Endodermal cell (in vitro differentiated cells): ENCODE measurements at places on chromosomes 7 and 10. TPM values are rescaled to one million over a fixed set of nuclear protein-coding genes. Genes with fewer than 3 reads are reported as not detected.

- no peaks in the 10 kb centered on the region for H3K27me3 ChIP-seq
- no peaks in the 10 kb centered on the region for H3K36me3 ChIP-seq
- no peaks in the 10 kb centered on the region for H3K4me1 ChIP-seq
- no peak overlapping the region for H3K27ac ChIP-seq
- H3K4me3 ChIP-seq, result no peak overlapping the region
These were observed 90.2 kb downstream of the TACC2 start for GRCh38 chr10:122078965-122079795.

GRCh38 chr7:42253316-42253715, 16.3 kb upstream of the GLI3 start:
- no peak overlapping the region for H3K27ac ChIP-seq
- H3K36me3 ChIP-seq, result no peaks in the 10 kb centered on the region
- no peak for DNase-seq
- H3K4me1 ChIP-seq, result no peaks in the 10 kb centered on the region
- H3K4me3 ChIP-seq, result no peak overlapping the region

DNA sequence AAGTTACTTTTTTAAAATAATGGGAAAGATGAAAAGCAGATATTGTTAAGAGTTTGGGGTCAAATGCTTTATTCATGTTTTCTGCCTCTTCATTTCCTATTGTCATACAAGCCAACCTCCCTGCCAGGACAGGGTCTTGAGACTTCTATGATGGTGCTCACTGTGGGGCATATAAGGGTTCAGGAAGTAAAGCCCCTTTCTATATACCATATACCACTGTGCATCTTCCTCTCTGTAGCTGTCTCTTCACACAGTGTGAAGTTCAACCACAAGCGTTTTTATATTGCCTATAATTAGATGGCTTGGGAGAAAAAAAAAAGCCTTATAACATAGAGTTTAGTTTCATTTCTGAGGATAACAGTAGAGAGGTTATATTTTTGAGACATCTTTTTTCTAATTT, 389.8 kb upstream of the SORCS1 start:
- H3K4me3 ChIP-seq, result no peak overlapping the region
- no peaks in the 10 kb centered on the region for H3K4me1 ChIP-seq
- no peak overlapping the region for H3K27ac ChIP-seq
- DNase-seq, result no peak
- H3K36me3 ChIP-seq, result no peaks in the 10 kb centered on the region

GRCh38 chr7:140857048-140857447, 67.7 kb downstream of the BRAF start:
- H3K27me3 ChIP-seq, result no peaks in the 10 kb centered on the region
- no peak for DNase-seq
- no peaks in the 10 kb centered on the region for H3K4me1 ChIP-seq
- H3K36me3 ChIP-seq, result peaks cover 4% of the 10 kb centered on the region
- H3K27ac ChIP-seq, result no peak overlapping the region

DNA sequence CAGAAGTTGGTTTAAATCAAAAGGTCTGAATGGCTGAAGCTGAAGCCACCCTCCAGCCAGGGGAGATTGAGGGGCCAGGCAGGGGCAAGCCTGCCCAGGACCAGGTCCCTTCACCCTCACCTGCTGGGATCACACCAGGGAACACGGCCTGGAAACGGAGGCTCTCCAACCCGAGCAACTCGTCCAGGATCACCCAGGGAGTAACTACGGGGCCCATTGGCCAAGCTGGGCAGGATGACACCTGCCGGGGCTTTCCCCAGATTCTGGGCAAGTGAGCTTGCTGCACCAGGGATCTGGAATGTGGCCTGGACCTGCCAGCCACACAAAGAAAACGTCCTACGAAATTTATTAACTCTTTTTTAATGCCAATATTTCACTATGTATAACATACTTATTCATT, 30.4 kb upstream of the PPP2R2D start:
- no peaks in the 10 kb centered on the region for H3K36me3 ChIP-seq
- no peak for DNase-seq
- H3K4me3 ChIP-seq, result no peak overlapping the region

SNCG gene
- total RNA-seq, result 0.54 to 0.97 TPM (median 0.60 TPM) in 3 replicates

DNAJC9 gene
- 20.4 to 37.9 TPM (median 37.1 TPM) in 3 replicates for total RNA-seq

DNA sequence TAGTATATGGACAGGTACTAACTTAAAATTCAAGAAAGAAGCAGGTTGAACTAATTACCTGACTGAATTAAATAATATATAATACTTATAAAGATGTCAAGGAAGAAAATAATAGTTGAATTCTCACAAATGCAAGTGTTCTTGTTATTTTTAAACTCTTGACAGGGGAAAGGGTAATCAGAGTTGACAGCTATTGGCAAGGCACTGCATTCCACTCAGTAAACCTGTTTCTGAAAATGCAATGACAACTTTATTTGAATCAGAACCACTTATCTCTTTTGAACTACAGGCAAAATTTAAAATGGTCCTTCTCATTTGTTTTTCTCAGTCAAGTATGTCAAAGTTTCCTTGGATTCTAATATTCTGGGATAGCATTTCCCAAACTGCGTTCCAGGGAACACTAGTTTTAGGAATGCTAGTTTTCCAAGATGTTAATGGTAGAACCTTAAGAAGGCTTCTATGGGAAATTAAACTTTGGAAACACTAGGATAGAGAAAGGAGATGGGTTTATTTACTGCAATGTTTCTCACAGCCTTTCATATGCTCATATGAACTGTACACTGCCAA, 103.7 kb upstream of the LRRN3 start:
- no peak overlapping the region for H3K4me3 ChIP-seq
- H3K27ac ChIP-seq, result no peak overlapping the region
- no peaks in the 10 kb centered on the region for H3K4me1 ChIP-seq
- H3K27me3 ChIP-seq, result no peaks in the 10 kb centered on the region

- H3K27me3 ChIP-seq, result no peaks in the 10 kb centered on the region
- no peak for DNase-seq
- no peak overlapping the region for H3K4me3 ChIP-seq
- peaks cover 20% of the 10 kb centered on the region for H3K36me3 ChIP-seq
- H3K27ac ChIP-seq, result no peak overlapping the region
These were observed 87.7 kb upstream of the CYP26C1 start for GRCh38 chr10:92972886-92973285.

MCM10 gene
- total RNA-seq, result 35.9 and 38.2 TPM in 2 replicates

CALHM1 gene
- 0.07 TPM in 1 of 2 replicates, not detected in the other for total RNA-seq

- no peaks in the 10 kb centered on the region for H3K36me3 ChIP-seq
- no peaks in the 10 kb centered on the region for H3K4me1 ChIP-seq
- no peak overlapping the region for H3K4me3 ChIP-seq
- H3K27ac ChIP-seq, result no peak overlapping the region
- no peaks in the 10 kb centered on the region for H3K27me3 ChIP-seq
These were observed 164.3 kb downstream of the BAMBI start for GRCh38 chr10:28841625-28842024.

NPSR1 gene
- not detected in 3 replicates for total RNA-seq

- no peak overlapping the region for H3K4me3 ChIP-seq
- H3K36me3 ChIP-seq, result no peaks in the 10 kb centered on the region
- H3K27me3 ChIP-seq, result no peaks in the 10 kb centered on the region
- no peak for DNase-seq
These were observed 268.3 kb upstream of the MEOX2 start for GRCh38 chr7:15954671-15955354.

DNA sequence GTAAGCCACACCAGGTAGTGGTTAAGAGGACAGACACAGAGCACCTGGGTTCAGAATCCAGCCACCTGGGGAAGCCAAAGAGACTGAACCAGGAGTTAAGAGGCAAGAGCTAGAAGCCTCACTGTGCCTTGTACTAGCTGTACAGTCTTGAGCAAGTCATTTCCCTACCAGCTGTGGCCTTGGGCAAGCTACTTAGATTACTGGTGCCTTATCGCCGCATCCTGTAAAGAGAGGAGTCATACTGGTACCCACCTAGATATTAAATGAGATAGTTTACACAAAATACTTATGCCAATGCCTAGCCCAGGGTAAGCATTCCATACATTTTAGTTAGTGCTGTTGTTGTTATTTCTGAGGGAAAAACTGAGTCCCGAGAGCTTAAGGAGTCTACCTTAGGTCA, 47.7 kb downstream of the HABP2 start:
- H3K4me3 ChIP-seq, result no peak overlapping the region
- no peaks in the 10 kb centered on the region for H3K4me1 ChIP-seq
- H3K36me3 ChIP-seq, result no peaks in the 10 kb centered on the region
- no peak overlapping the region for H3K27ac ChIP-seq
- no peak for DNase-seq

RBP4 gene
- total RNA-seq, result 0.86 and 0.99 TPM in 2 replicates

DNA sequence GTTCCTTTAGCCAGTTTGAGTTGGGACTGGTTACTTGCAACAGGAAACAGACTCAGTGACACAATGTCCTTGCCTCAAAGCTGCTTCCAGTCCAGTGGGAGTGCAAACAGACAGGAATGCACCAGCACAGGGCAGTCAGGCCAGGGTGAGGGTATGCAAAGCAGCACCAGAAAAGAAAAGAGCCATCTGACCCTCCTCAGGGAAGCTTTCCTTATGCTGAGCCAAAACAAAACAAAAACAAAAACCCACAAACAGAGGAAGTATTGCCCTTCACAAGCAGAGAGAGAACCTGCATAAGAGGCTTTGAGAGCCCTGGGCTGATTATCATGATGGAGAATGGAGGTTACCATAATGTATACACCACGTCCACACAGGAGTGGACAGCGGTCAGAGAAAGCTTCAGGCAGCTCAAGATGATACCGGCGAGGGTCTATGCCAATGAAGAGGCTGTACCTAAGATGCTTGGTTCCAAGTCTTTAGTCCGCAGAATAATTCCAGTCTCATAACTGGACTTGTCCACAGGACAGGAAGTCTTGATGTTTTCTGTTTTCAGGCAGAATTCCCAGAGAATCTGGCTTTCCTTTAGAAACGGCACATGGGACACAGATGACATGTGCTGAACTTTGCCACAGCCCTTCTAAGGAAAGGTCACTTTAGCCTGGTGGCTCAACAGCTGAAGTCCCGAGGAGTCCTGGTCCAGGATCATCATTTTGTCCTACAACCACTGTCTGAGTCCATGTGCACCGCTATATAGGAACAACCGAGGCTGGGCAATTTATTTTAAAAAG, 263.3 kb downstream of the TNS3 start:
- H3K4me3 ChIP-seq, result no peak overlapping the region
- no peaks in the 10 kb centered on the region for H3K27me3 ChIP-seq
- peaks cover 31% of the 10 kb centered on the region for H3K36me3 ChIP-seq

DNA sequence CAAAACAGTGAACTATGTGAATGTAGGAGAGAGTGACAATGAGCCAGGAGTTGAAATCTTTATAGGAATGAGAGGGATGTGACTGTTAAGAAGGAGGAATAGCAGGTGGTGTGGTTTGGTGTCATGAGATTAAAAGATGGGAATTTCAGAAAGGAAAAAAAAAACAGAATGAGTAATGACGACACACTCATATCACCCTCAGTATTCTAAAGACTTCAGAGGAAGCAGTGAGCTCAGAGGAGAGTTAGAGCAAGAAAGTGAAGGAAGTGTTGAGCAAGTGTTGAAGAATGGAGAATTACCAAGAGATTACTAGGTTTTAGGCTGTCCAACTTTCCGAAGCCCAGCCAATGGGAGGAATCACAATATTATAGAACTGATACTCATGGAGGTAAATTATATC, 220.5 kb upstream of the HGF start:
- H3K4me1 ChIP-seq, result no peaks in the 10 kb centered on the region
- no peaks in the 10 kb centered on the region for H3K27me3 ChIP-seq
- no peaks in the 10 kb centered on the region for H3K36me3 ChIP-seq
- DNase-seq, result no peak
- H3K27ac ChIP-seq, result no peak overlapping the region

DNA sequence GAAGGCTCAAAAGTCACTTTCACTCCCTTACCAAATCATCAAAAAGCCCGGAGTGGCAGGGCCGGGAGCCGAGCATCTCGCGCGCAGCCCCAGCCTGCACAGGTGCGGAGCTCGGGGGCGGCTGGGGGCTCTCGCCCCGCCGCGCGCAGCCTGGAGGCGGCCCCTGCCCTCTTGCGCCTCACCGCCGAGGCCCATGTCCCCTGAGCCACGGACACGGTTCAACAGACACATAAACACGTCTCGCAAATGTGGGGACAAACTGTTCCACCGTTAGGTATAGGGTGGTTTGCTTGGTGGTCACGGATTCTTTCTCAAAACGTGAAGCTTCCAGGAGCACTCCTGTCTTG, 700 bp downstream of the GSAP start:
- no peaks in the 10 kb centered on the region for H3K4me1 ChIP-seq
- no peak overlapping the region for H3K27ac ChIP-seq
- DNase-seq, result no peak
- H3K27me3 ChIP-seq, result peaks cover 43% of the 10 kb centered on the region
- H3K4me3 ChIP-seq, result peak overlapping the region; percentile 65

DNA sequence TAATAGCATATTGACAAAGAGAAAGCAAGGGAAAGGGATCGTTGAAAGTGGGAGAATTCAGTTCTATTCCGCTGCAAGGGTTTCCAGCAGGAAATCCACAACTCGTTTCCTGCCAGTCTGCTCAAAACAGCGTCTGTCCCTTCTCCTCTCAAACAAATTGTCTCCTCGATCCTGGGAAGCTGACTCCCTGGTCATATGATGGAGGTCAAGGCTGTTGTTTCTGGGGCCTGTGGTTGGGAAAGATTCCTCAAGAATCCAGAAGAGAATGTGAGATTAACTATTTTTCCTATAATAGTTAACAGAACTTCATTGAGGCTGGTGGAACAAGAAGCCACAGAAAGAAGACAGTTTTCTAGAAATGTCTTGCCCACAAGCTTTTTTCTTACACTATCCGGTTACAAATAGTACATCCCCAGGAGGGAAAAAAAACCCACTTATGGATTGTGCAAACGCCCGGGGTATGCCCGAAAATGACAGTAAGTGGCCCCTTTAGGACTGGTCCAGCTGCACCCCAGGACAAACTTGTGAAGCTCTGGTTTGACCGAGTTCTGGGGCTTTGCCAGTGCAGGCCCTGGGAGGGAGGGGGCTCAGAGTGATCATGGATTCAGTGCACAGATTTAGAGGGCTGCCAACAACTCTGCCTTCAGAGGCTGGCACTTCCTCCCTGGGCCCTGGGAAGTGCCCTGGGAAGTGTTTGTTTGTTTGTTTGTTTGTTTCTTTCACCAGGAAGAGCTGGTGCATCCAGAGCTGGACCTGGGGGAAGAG, 49.4 kb upstream of the CTBP2 start:
- H3K36me3 ChIP-seq, result no peaks in the 10 kb centered on the region
- no peak overlapping the region for H3K4me3 ChIP-seq
- H3K27me3 ChIP-seq, result peaks cover 31% of the 10 kb centered on the region
- H3K27ac ChIP-seq, result no peak overlapping the region

DNA sequence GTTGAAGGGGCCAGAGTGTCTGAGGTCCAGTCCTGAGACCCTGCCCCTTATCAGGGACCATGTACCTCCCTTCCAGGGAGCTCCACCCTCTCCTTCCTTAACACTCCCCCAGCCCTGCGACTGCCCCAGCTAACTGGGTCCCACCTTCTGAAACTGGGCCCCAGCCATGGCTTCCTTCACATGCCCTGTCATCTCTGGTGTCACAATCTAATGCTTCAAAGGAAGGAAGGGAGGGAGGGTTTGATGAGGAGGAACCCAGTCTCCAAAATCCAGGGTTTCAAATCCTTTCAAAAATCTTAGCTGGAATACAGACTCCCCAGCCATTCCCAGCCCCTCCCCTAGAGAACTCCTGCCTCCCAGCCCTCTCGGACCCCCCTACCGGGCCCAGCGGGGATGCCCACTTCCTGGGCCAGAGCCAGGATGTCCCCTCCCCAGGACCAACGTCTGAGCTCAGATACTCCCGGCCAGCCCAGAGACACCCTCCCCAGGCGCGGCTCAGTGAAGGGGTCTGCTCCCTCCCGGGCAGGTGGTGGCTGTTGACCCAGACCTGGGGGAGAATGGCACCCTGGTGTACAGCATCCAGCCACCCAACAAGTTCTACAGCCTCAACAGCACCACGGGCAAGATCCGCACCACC, 18.0 kb downstream of the C10orf105 start:
- H3K36me3 ChIP-seq, result no peaks in the 10 kb centered on the region
- no peaks in the 10 kb centered on the region for H3K4me1 ChIP-seq
- DNase-seq, result no peak

TOMM7 gene
- 291 to 356 TPM (median 352 TPM) in 3 replicates for total RNA-seq

- DNase-seq, result no peak
- H3K4me1 ChIP-seq, result no peaks in the 10 kb centered on the region
These were observed 61.2 kb upstream of the CAPZA2 start for GRCh38 chr7:116801092-116801710.
